ENCODE measurements at places on chromosomes 6 and 20.

GRCh38 chr6:144349690-144350527 is 64.8 kb downstream of the UTRN start:
- peak; percentile 48 for DNase-seq

GRCh38 chr6:133396233-133396983 is 155.3 kb downstream of the EYA4 start:
- peak; percentile 36 for DNase-seq

DNA sequence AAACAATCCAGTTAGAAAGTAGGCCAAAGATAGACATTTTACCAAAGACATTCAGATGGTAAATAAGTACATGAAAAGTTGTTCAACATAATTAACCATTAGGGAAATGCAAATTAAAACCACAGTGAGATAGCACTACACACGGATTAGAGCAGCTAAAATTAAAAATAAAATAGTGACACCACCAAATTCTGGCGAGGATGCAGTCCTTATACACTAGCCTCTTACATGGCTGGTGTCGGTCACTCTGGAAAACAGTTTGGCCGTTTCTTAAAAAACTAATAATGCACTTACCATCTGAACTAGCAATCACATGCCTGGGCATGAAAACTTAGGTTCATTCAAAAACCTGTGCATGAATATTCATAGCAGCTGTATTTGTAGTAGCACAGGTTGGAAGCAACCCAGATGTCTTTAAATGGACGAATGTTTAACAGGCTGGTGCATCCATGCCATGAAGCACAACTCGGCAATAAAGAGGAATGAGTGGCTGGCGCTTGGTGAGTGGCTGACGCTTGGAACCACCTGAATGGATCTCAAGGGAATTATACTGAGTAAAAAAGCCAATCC is 77.0 kb downstream of the FAM120B start:
- no peak for DNase-seq

DNA sequence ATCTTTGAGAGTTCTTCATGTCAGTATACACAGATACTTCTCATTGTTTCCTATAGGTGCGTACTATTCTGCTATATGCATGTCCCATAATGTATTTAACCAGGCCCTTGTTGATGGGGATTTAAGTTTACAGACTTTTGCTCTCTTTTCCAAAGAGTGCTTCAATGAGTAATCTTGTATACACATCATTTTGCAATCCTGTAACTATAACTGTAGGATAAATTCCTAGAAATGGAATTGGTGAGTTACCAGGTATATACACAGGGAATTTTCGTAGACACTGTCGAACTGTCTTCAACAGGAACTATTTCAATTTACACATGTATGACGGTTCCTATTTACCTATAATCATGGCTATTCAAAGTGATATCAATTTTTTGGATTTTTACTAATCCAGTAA is 15.2 kb upstream of the SNRPC start:
- DNase-seq = no peak

- DNase-seq = no peak
These were observed 39.9 kb downstream of the SLC22A3 start for GRCh38 chr6:160387916-160388643.

DNA sequence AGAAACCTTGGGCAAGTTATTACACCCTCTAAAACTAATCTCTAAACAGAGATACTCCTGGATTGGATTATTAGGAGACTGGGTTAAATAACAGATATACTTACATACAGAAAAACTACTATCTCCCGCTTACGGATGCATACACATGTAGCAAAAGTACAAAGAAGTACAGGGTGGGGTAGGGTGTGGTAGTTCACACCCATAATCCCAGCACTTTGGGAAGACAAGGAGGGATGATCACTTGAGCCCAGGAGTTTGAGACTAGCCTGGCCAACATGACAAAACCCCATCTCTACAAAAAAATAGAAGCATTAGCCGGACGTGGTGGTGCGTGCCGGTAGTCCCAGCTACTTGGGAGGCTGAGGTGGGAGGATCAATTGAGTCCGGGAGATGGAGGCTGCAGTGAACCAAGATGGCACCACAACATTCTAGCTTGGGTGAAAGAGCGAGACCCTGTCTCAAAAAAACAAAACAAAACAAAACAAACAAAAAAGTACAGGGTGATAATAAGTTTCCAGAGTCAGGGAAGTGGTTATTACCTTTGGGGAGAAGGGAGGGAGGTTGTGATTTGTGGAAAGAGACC is 8.1 kb downstream of the PIM1 start:
- no peak for DNase-seq

- no peak for DNase-seq
These were observed 119.9 kb upstream of the CST7 start for GRCh38 chr20:24828992-24829648.

- DNase-seq = no peak
These were observed 235.2 kb upstream of the PMEPA1 start for GRCh38 chr20:57944988-57945387.

DNA sequence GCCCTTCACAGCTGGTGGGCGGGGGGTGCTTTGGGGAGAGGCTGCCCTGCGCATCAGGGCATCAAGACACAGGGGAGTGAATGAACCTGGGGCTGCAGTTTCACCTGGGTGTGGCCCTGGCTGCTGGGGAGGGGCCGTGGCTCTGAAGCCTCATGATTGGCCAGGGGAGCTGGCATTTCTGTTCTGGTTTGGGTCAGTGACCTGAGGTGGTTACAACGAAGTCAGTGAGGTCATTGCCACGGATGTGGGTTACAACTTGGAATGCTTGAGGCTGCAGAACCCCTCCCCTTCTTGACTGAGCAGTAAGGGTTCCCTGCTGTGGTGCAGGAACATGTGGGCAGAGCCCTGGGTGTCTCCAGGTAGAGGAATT is 3.0 kb downstream of the TCEA2 start:
- no peak for DNase-seq

GRCh38 chr6:100343316-100344077 is 121.2 kb downstream of the SIM1 start:
- DNase-seq = no peak

DNA sequence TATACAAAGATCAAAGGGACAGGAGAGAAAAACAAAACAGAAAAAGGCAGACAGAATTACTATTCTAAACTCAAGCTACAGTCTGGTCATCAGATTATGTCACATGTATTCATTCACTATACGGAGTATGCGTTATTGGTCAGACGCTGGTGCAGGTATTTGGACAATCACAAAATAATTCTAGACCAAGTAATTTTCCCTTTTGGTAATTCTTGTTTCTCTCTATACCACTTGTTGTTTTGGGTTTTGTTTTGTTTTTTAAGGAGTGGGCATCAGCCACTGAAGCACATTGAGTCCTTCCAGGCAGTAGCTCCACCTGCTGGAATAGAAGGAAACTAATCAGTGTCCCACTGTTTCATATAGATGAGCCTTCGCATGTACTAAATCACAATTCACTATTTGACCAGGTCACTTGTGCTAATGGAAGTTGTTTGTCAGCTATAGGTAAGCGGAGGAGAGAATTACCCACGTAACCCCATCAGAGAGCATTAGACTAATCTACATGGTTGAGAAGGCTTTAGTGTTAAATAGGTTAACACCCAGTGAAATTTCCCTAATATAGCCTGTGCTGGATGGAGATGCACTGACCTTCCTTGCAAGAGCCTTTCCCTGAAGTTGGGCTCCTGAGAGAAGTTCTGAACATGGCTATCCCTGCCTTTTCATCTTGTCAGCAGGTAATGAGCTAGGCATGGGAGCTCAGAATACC is 77.9 kb downstream of the TNFAIP3 start:
- peak; percentile 81 for DNase-seq

- DNase-seq = no peak
These were observed 45.4 kb upstream of the CCN6 start for GRCh38 chr6:112008482-112008881.

GRCh38 chr6:161575523-161576254 is 301.8 kb upstream of the AGPAT4 start:
- DNase-seq = no peak

DNA sequence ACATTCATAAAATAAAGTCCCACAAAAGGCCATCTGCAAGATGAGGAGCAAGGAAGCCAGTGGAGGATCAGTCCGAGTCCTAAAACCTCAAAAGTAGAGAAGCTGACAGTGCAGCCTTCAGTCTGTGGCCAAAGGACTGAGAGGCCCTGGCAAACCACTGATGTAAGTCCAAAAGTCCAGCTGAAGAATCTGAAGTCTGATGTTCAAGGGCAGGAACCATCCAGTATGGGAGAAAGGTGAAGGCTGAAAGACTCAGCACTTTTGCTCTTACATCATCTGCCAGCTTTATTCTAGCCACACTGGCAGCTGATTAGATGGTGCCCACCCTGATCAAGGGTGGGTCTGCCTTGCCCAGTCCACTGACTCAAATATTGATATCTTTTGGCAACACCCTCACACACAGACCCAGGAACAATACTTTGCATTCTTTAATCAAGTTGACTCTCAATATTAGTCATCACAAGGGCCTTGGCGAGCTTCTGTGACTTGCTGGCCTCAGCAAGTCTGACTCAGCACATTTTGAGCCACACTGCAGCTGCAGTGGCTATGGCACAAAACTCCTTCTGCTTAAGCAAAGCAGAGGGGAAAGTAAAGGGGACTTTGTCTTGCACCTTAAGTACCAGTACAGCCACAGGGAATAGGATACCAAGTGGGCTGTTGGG is 1370.3 kb upstream of the CITED2 start:
- peak; percentile 36 for DNase-seq

- no peak for DNase-seq
These were observed 18.7 kb downstream of the ARFGEF2 start for GRCh38 chr20:48940170-48940569.

- no peak for DNase-seq
These were observed 77.9 kb downstream of the PCSK2 start for GRCh38 chr20:17304774-17305173.

- DNase-seq = peak; percentile 10
These were observed 270.8 kb downstream of the BMP7 start for GRCh38 chr20:56995635-56996075.

GRCh38 chr6:118562959-118563358 is 14.9 kb downstream of the PLN start:
- DNase-seq = peak; percentile 14

GRCh38 chr20:38120625-38120988 is 44.5 kb downstream of the TGM2 start:
- DNase-seq = no peak
